Ammon's horn (tissue), 1 donor: ENCODE measurements at places on chromosomes 5 and 9.

- no peak for DNase-seq
Measured at GRCh38 chr9:26170190-26170589, 491.9 kb upstream of the TUSC1 start.

GRCh38 chr9:70392189-70392588 lies 22.3 kb downstream of the KLF9 start:
- no peak for DNase-seq

GRCh38 chr5:32325062-32325461 lies 12.3 kb upstream of the MTMR12 start:
- no peak for DNase-seq

- DNase-seq: no peak
Measured at GRCh38 chr9:91992461-91993041, 42.5 kb upstream of the ROR2 start.

DNA sequence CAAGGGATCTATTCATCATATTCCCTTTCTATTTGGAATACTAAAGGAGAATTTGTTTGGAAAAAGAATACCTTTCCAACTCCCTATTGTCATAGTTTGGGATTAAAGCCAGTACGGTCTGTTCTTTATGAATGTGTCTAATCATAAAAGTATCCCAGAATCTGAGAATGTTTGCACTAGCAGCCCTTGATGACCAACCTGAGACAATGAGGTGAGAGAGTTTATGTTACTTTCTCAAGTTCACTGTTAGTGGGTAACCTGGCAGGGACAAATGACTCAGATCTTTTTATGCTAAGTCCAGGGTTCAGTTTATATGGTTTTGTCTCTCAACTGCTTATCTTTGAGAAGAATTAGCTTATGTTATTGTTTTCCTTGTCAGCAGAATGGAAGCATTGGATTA lies 25.3 kb upstream of the TLR4 start:
- no peak for DNase-seq

GRCh38 chr9:116027511-116027910 lies 126.1 kb upstream of the PAPPA start:
- peak; percentile 13 for DNase-seq

GRCh38 chr9:132669319-132669697 lies 475 bp downstream of the DDX31 start:
- no peak for DNase-seq

DNA sequence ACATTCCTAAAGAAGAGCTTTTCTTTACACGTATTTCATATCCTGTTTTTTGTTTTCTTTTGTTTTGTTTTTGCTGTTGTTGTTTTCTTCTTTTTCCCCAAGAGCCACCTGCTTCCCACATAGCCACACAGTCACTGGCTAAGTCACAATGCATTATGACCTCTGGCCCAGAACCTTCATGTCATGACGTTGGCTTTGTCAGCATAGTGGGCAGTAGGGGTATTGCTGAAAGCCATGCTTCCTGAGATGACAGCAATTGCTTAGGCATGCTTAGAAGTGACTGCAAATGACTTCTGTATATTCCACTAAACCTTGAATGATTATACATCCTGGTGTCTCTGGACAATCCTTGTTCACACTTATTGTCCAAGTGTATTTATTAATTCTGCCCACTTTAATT lies 375.8 kb downstream of the TAF11L14 start:
- no peak for DNase-seq

DNA sequence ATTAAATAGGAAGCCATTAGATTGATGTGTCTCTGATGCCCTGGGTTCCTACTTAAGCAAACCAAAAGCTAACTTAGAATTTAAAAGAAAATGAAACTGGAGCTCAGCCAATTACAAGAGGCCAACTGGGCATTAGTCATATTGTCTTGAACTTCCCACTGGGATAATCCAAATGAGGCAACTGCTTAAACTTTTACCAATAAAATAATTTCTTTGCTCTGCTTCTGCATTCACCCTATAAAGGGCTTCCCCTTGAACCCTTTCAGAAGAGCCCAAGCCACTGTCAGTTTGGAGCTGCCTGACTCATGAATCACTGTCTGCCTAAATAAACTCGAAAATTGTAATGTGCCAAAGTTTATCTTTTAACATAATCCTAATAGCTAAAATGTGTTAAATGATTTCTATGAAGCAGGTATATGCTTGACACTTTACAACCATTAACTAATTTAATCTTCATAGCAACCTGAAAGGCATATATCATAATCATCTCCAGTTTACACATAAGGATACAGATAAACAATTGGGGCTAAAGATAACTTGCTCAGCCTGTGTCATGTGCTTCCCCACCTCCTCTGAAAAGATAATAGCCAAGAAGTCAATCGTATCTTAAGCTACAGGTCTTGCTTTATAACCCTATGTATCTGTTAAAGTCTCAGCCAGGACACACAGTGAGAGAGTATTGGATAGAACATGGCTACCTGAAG lies 11.5 kb downstream of the GPR150 start:
- DNase-seq: no peak

DNA sequence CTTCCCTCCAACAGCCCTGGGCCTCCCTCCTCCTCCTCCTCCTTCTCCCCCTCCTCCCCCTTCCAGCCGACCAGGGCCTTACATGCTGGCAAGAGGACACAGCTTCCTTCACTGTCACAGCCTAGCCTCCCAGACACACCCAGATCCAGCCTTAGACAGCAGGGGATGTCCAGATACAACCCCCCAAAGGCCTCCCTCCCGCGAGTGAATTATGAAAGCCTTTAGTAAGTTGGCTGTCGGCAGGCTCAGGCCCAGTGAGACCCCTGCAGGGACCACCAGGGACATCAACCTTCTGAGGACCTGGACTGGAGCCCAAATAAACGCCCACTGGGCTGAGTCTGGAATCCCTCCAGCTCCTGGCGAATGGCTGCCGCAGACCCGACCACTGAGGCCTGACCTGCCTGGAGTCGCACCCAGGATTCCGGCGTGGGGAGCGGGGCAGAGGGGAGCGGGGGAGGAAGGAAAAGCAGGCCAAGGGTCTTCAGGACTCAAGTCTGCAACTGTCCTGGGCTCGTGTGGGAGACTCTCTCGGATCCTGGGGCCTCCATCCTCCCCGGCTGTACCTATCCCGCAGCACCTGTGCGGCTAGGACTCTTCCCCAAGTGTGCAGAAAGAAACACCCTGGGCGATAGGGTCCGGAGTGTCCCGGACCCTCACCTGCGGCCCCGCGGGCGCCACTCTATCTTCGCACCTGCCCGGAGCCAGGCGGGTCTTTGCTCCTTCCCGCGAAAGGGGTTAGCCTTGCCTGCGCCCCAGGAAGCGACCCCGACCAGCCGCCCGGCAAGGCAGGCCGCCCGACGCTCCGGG lies 705 bp downstream of the SEPTIN8 start:
- DNase-seq: peak; percentile 87

DNA sequence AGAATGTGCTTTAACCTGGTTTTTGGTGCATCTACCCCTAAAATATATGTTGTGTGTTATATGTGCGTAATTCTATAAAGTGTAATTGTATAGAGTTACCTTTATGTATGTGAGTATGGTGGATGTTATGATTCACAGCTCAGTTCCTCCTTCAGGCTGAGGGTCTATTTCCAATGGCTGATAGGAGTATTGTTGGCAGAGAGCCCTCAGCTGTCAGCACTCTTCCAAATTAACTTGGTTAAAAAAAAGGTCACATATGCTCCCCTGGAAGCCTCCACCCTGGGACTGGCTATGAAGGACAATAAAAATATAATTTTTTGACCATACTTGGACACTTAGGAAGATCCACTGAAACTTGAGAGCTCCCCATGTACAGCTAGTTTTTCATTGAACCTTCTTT lies 250.4 kb upstream of the CDH12 start:
- DNase-seq: no peak

GRCh38 chr5:124245276-124245675 lies 501.2 kb downstream of the ZNF608 start:
- DNase-seq: no peak

- DNase-seq: no peak
Measured at GRCh38 chr5:56766926-56767325, 48.4 kb upstream of the MAP3K1 start.

DNA sequence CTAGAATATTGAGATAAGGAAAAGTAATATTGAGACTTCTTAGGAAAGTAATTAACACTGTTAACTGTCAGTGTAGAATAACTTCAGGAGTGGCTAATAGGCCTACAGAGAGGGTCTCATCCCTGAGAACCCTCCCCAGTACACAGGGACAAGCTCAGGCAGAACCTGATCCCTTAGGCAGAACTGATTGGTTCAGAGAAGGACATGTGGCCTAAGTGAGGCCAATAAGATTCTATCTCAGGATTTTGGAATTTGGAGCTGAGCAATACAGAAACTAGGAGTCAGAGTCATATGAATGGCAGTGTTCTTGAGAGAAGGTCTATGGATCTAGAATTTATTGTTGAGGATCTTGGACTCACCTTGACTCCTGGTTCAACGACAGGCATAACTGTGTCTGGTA lies 10.9 kb upstream of the UBLCP1 start:
- no peak for DNase-seq

DNA sequence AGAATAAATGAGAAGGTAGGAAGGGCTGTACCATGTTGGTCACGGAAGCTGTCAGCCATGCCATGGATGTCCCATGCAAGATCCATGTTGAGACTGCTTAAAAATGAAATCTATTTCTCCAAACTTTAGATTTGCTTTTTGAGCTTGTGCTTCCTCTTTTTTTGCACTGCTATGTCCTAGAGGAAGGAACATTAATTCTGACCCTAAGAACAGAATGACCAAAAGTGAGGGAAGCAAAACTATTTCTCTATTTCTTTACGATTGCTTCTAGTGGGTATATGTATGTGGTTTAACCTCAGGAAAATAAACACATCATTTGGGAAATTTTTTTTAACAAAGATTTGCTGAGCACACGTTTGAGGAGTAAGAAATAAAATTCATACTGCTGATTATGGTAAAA lies 84.6 kb downstream of the USP20 start:
- DNase-seq: no peak

DNA sequence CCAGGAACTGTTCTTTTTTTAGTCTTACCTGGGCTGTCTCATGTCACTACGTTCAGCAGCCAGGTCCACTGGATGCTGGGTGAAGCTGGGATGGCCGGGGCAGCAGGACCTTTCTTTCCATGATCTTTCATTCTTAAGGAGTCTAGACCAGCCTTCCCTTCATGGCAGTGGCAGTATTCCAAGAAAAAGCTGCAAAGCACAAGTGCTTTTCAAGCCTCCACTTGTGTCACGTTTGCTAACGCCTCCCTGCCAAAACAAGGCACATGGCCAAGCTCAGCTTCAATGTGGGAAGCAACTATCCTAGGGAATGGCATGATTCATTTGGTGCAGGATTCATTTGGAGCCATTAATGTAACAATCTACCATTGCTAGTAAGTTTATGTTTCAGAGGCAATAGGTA lies 94.8 kb downstream of the RCL1 start:
- DNase-seq: peak; percentile 54

DNA sequence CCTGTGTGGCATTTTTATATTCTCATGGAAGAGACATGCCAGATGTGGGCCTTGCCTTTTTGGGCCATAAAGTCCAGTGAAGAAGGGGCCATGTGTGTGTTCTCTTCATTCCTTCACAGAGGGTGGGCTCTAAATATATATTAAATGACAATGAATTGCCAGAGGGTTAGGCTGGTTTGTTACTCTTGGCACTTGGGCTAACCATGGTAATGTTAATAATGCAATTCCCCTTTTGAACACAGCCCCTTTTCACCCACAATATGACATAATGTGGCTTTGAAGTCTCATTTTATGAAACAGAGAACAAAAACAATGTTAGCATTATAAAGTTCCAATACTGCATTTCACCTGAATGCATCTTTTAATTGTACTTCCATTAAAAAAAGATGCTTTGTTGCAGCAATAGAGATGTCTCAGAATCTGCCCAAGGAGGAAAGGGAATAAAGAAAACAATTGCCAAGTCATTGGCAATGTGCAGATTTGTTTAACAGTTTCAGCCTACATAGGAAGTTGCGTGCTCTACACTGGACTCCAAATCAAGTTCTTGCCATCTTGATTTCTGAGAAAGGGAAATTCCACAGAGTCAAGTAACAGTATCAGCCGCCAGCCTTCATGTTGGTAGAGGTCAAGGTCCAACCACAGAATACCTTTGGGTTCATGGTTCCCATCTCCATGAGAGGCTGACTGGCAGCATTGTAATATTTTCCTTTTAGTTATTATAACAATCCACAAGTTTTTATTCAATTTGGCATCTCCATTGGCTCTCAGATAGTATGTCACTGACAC lies 141.9 kb downstream of the SLC12A2 start:
- no peak for DNase-seq

GRCh38 chr9:19493876-19494275 lies 85.1 kb downstream of the ACER2 start:
- DNase-seq: no peak

GRCh38 chr5:154421868-154422267 lies 23.9 kb upstream of the SAP30L start:
- no peak for DNase-seq

GRCh38 chr5:169880012-169880663 lies 100.2 kb downstream of the INSYN2B start:
- DNase-seq: no peak

DNA sequence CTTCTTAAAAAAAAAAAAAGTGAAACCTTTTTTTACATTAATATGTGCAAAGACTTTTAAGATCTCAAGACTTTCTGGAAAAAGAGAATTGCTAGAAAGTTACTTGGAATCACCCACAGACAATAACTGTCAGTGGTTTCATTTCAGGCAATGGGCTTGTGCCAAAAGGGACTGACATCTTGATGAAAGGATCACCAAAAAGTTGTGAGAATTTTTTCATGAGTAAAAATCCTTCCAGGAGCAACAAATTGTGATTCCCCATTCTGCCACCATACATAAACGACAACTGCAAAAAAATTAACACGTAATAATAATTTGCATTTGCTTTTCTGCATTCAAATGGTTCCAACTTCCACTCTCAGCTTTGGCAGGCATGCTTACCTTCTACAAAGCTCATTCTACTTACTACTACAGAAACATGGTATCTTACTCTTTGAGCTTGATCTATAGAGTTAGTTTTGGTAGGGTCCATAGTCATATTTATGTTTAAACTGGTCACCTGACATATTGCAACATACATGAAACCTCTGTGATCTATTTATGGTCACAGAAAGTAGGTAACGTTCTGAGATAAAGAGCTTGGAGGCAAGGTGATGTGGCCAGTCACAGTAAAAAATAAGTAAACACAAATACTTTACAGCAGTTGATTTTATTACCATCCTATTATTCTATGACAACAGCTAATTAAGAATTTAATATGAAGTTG lies 3.0 kb downstream of the NREP start:
- DNase-seq: no peak

GRCh38 chr9:112838342-112838741 lies 52.3 kb downstream of the SLC46A2 start:
- no peak for DNase-seq
